NCI-H2171 (cell line): ENCODE measurements at places on chromosomes 11 and 22.

DNA sequence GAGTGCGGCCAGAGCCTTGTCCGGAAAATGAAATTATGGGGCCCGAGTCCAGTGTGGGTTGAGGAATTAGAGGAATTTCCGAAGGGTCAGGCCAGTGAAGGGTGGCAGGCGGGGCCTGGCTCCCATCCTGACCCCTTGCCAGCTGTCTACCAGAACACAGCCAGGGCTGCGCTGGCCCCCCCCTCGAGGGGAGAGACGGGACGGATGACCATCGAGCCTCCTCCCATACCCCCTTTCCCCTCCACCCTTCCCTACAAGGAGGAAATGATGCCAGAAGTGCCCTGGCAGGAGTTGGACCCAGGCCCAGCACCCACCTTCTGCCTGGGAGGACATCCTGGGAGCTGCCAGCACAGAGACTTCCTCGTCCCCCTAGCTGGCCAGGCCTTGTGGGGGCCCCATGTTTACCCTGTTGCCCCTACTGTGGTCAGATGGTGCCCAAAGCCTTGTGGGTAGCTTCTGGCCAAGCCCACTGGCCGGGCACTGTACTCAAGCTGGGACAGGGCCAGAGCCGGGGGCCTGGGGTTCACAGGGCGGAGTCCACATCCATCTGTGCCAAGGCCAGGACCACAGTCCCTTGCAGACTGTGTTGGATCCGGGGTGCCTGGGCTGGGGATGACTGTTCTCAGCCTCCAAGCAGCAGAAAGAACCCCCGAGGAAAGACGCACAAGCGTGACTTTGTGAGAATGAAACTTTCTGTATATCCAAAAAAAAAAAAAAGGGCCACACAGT, 20.8 kb downstream of the ARVCF start:
- no peak for DNase-seq

- DNase-seq: no peak
These were observed 24.1 kb upstream of the CCDC89 start for GRCh38 chr11:85709941-85710702.

- DNase-seq: no peak
These were observed 4.8 kb upstream of the APOBEC3H start for GRCh38 chr22:39092111-39092862.

- DNase-seq: no peak
These were observed 73.0 kb upstream of the SHISAL1 start for GRCh38 chr22:44385781-44386180.

DNA sequence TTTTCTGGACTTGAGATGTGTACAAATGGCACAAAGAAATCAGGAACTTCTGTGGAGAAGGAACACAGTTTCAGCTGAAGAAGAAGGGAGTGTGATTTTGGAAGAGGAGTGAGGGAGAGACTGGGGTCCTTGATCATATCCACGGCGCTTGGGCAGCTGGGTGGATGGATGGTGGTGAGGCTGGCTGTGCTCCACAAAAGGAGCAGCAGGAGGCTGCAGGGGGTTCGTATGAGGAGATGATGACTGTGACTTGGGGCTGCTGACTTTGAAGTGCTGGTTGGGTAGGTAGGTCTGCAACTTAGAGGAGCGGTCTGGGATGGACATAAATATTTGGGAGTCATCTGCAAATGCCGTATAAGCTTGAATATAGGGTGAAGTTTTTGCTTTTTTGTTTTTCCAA, 1.3 kb upstream of the DCHS1 start:
- DNase-seq: no peak

- no peak for DNase-seq
These were observed 34.4 kb downstream of the NARS2 start for GRCh38 chr11:78540256-78540655.

DNA sequence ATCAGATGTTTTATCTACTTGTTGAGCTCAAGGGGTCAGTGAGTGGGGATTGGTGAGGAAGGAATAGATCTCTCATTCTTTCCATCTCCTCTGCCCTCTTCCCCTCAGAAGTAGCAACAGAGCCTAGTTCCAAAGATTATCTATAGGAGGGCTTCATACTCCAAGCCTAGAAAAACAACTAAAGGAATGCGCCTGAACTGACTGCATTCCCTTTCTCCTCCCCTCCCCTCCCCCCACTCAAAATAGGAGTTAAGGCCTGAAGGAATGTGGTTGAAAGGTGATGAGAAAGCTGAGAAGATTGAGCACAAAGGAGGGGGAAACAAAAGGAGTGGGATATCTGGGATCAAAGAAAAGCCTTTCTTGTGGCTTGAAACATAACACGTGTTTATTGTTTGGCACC, 10.5 kb downstream of the EMSY start:
- DNase-seq: no peak

DNA sequence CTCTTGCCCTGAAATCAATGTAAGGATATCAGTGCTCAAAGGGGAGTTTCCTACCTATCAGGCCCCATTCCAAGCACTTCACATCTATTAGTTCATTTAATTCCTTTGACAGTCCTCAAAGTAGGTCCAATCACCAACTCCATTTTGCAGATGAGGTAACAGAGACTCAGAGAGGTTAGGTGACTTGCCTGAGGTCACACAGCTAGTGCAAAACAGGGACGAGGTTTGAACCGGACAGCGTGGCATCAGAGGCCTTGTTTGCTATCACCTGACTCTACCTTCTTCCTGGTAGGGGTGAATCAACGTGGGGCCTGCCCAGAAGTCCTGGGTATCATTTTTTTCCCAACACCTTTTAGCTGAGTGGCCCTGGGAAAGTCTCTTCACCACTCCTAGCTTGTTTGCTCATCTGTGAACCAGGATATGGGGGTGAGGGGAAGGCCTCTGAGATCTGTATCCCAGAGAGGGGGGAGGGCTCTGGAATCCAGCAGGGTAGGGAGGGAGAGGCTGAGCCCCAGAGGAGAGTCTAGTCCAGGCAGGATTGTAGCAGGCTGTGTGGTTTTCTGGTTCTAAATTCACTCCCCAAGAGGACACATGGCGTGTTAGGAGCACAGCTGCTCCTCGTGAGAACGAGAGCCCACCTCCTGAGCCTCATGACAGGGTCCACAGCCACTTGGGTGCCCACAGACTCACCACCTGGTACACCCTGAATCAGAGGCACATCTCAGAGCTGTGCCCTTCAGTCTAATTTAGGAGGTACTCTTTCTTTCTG, 174.7 kb downstream of the MN1 start:
- no peak for DNase-seq

DNA sequence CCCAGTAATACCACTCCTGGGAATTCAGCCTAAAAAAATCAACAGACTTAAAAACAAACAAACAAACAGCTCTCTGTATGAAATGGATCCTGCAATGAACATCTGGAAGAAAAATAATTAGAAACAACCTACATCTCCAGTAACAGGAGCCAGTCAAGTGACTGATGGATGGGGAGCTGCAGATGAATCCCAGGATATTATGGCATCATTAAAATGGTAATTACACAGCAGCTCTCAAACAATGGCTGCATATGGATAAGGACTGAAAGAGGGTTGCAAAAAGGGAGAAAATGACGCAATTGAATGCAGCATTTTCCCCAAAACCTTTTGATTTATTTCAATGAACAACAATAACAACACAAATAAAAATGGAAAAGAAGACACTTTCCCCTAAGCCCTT, 4.1 kb downstream of the NPTXR start:
- DNase-seq: no peak

GRCh38 chr22:43528601-43529360, 117.0 kb downstream of the MPPED1 start:
- no peak for DNase-seq

- no peak for DNase-seq
These were observed 13.8 kb upstream of the P2RY6 start for GRCh38 chr11:73258104-73259035.

DNA sequence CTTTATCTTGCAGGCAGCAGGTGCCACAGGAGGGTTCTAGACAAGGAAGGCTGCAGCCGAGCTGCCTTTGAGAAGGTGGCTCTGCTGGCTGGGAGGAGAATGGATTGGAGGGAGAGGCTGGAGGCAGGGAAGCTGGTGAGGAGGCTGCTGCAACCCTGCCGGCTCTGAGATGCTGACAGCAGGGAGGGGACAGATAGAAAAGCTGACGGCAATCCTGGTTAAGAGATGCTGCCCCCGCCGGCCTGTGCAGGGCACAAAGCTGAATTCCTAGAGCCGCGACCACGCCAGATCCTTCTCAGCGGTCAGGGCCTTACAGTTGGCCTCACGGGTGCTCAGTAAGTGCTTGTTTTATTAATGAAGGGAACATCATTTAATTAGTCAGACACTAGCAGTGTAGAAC, 105.4 kb downstream of the CACNA1I start:
- no peak for DNase-seq

GRCh38 chr11:11291041-11292015, 61.7 kb downstream of the CSNK2A3 start:
- DNase-seq: no peak

DNA sequence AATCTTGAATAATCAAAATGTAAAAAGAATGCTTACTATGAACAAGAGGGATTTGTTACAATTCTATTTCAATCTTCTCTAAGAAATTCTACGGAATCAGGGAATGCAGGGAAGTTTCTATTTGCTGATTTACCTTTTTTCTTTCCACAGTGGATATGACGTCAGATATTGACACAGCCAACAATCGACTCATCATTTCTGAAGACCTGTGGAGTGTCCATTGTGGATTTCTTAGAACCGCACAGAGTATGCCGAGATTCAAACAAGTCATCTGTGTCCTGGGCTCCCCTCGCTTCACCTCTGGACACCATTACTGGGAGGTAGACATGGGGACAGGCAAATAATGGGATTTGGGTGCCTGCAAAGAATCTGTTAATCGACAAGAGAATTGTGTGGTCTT, 4.1 kb upstream of the RFPL1 start:
- DNase-seq: no peak
